ENCODE measurements at places on chromosomes 4 and X.

DNA sequence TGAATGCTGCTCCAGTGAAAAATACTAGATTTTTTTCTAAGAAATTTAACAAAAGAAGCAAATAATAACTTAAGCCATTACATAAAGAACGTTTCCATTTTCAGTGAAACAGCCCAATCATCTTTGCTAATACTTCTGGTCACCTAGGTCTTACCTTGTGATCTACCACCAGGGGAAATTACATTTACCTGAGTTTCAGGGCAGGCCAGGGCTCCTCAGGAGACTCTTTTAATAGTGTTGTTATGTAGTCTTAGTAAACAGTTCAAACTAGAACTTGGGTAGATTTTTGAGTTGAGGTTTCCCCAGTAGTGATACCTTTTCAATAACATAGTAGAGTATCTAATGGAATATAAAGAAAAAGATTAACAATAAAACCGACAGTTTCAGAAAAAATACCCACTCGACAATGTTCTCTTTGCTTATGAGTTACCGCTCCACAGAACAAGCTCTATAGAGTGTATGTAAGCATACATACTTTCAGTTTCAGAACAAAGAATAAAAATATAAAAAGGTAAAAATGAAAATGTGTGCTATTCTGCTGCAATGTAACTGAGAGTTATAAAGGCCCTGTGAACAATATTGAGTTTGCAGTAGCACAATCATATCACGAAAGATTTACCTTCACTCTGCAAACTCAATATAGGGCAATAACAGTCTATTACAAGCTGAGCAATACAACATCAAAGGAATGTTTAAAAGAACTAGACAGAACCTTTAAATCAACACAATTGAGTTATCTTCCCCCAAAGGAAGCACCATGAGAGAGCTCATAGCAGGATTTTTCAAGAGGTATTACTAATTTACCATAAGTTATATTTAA is 165.8 kb downstream of the ATOH1 start:
- DNase-seq: no peak

GRCh38 chr4:99507349-99507748 is 3.5 kb upstream of the C4orf17 start:
- no peak for DNase-seq

DNA sequence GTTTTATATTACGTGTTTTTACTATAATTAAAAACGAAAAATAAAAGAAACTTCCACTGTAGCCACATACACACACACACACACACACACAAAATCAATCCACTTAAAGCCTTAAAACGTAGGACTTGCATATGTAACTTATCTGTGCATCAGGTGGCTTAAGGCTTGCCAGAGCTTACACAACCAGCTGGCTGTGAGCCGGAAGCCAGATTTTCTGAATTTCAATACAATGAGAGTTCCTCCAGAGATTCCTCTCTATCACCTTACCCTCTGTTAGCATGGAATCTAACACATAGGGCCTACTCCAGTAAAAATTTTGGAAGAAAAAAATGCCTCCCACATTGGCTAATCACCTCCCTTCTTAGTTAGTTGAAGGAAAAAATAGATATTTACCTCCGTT is 27.9 kb upstream of the SLITRK4 start:
- no peak for DNase-seq

DNA sequence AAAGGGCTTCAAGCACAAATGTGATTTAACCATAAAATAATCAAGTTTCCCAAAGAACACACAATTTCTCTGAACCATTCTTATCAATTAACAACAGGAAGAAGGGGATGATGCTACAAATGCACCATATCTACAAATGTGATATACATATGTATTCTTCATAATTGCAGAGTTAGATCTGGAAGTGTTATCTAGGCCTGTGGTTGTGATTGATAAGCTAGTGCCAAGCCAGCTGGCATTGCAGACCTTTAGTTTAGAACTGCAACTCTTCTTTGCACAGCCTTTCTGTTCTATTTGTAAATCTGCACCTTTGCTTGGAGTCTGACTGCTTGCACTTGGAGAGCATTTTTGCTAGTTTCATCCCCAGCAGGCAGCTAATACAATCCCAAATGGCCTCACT is 145.5 kb upstream of the NPY2R start:
- DNase-seq: no peak

GRCh38 chr4:113292371-113293042 is 243.1 kb downstream of the ANK2 start:
- no peak for DNase-seq

GRCh38 chr4:185196437-185196836 is 7.4 kb downstream of the CFAP97 start:
- DNase-seq: no peak

DNA sequence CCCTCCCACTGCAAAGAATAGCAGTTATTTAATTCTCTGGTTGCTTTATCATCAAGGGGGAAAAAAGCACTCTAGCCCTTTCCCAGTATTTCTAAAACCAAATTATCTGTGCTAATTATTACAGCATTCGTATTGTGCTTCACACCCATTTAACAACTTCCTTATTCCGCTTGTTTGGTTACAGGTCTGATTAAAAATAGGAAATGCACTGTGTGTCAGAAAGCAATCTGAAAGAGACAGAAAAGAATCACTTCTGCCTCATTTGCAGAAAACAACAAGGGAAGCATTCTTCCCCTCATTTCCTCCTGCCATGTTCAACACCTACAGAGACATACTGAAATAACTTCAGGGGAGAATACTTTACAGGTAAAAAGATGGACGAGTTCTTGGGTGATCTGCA is 114.9 kb upstream of the MAP3K15 start:
- DNase-seq: no peak
